Memory B cell (primary cell): ENCODE measurements at places on chromosomes 16 and 17.
A peak's percentile ranks its signal among the peaks of the same experiment; 100 is the strongest.

DNA sequence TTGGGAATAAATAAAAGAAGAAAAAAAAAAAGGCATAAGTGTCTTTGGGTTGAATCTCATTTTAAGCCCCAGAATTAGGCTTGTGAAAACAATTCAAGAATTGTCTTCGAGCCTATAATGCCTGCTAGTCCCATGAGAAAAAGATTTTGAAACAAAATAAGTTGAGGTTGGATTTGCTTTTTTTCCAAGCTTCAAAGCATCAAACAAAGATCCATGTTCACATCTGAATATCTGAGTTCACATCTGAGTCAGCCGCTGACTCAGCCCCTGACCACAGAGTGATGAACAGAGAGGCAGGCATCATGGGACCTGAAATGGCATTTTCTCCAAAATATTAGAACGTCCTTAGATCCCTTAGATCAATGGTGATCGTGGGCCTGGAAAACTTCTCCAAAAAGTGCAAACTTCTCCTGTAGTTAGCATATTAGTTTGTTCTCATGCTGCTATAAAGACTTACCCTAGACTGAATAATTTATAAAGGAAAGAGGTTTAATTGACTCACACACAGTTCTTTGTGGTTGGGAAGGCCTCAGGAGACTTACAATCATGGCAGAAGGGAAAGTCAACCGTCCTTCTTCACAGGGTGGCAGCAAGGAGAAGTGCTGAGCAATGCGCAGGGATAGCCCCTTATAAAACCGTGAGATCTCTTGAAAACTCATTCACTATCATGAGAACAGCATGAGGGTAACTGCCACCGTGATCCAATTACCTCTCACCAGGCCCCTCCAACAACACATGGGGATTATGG is 294.6 kb upstream of the HSBP1 start:
- H3K4me1 ChIP-seq: no peaks in the 10 kb centered on the region
- DNase-seq: no peak
- H3K36me3 ChIP-seq: no peaks in the 10 kb centered on the region
- H3K27ac ChIP-seq: no peak overlapping the region
- H3K27me3 ChIP-seq: peaks cover 5% of the 10 kb centered on the region
- H3K4me3 ChIP-seq: no peak overlapping the region

- no peaks in the 10 kb centered on the region for H3K27me3 ChIP-seq
- H3K27ac ChIP-seq: peak overlapping the region; percentile 91
- H3K4me3 ChIP-seq: peak overlapping the region; percentile 66
- H3K36me3 ChIP-seq: peaks cover 7% of the 10 kb centered on the region
- peaks cover 56% of the 10 kb centered on the region for H3K4me1 ChIP-seq
These were observed 25.3 kb downstream of the CMIP start for GRCh38 chr16:81469710-81470535.

DNA sequence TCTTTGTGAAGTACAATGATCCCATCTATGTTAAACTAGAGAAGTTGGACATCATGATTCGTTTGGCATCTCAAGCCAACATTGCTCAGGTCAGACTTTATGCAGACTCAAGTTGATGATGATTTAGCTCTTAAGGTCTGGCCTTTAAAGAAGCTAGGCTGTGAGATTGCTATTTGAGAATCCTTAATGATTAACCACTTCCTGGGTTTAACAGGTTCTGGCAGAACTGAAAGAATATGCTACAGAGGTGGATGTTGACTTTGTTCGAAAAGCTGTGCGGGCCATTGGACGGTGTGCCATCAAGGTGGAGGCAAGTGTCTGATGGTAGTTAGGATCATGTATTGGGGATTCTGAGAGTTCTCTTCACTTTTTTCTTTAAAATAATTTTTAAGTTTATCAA is 40.3 kb downstream of the AP2B1 start:
- peaks cover 7% of the 10 kb centered on the region for H3K4me1 ChIP-seq
- peaks cover 20% of the 10 kb centered on the region for H3K36me3 ChIP-seq
- H3K4me3 ChIP-seq: no peak overlapping the region
- no peaks in the 10 kb centered on the region for H3K27me3 ChIP-seq
- no peak for DNase-seq

DNA sequence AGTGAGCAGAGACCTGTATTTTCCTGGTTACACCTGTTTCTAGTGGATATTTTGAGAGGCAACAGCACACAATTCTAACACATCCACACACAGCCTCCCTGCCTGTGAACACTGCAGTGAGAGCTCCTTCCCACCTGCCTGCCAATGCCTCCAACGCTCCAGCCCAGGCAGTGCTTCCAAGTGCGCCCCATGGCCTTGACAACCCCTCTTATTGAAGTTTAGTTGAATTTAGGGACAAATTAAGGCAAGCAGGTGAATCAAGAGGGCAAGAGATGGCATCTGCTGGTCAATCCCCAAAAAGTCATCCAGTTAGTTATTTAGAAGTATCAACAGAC is 4.7 kb upstream of the MXRA7 start:
- H3K4me1 ChIP-seq: peaks cover 19% of the 10 kb centered on the region
- no peaks in the 10 kb centered on the region for H3K27me3 ChIP-seq
- peak overlapping the region; percentile 27 for H3K4me3 ChIP-seq
- peak overlapping the region; percentile 81 for H3K27ac ChIP-seq
- H3K36me3 ChIP-seq: peaks cover 17% of the 10 kb centered on the region

DNA sequence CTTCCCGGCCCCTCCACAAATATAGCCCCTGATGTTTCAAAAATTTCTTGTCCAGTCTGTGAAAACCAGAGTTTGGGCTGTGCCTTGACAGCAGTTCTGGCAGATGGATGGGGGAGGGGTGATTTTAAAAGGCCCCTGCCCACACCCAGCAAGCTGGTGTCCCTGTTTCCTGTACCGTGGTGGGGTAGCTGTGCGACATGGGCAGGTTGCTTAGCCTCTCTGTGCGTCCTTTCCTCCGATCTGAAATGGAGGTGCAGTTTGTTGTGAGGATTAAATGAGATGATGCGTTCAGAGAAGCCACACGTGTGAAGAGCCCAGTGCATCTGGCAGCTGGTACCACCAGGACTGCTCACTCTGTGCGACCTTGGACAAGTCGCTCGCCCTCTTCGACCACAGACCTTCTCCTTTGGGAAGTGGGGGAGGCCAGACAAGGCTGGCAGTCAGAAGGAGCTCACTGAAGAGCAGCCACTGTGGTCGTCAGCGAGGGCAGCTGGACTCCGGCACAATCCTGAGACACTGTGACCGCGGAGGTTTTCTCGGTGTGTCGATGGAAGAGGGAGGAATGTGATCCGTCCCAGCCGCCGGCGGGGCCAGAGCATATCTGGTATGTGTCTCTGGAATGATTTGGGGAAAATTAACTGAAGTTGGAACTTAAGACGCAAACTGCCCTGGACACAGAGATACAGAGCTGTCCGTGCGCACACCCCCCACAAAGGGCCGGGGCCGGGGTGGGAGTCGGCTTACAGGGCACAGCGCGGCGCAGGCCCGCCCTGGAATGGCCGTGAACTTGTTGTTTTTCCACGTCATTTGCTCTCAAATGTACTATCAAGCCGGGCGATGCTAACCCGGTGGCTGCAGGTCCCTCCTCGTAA is 721 bp upstream of the WFIKKN2 start:
- no peaks in the 10 kb centered on the region for H3K4me1 ChIP-seq
- no peak overlapping the region for H3K4me3 ChIP-seq
- DNase-seq: no peak
- H3K27me3 ChIP-seq: peaks cover 19% of the 10 kb centered on the region

DNA sequence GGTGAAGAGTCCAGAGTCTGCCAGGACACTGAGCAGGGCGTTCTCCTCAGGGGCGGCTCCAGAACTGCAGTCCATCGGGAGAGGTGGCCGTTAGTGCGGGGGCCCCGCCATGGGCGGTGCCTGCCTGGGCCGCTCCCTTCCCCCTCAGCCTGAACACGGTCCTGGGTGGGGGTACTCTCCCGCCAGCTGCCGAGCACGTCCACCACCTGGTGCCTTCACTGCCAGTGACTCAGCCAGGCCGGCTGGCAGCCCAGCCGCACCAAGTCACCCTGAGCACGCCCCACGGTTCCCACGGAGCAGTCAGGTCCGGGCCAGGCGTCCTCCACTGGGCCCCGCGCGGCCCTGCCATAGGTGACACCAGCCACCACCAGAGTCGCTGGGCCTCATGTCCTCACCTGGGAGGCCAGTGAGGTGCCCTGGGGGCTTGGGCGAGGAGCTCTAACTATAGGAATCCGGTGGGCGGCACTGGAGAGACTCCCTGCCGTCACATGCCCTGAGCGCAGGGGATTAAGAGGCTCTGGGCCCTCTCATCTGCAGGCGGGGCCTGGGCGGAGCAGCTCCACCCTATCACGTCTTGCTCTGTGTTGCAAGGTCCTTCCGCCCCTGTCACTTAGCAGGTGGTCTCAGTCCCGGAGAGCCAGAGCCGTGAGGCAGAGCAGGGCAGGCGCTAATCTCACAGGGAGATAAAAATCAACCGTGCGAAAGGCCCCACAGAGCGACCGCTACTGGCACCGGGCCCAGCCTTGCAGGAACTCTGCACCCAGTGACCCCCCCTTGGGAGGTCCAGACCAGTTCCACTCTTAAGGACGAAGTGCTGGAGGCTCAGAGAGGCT is 14.3 kb downstream of the PIEZO1 start:
- H3K27ac ChIP-seq: no peak overlapping the region
- no peak overlapping the region for H3K4me3 ChIP-seq
- H3K27me3 ChIP-seq: no peaks in the 10 kb centered on the region
- H3K4me1 ChIP-seq: peaks cover 25% of the 10 kb centered on the region
- no peak for DNase-seq
- no peaks in the 10 kb centered on the region for H3K36me3 ChIP-seq
